NCI-H1105 (cell line): ENCODE measurements at places on chromosomes 6 and 20.
A peak's percentile ranks its signal among the peaks of the same experiment; 100 is the strongest.

DNA sequence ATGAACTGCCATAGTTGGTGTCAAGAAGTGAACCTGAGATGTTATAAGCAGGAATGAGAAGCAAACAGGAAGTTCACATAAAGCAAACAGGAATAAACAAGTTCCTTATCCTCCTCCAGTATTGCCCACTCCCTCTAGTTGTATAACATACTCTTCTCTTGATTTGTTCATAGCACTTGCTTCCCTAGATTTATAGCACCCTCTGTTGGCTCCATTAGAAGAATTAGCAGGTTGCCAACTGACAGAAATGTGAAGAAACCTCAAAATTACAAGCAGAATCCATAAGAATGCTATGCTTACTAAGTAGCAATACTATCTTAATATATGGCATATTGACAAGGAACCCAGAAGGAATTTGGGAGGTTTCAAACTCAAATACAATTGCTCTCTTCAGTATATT, 195.4 kb downstream of the TBX18 start:
- no peak for DNase-seq

DNA sequence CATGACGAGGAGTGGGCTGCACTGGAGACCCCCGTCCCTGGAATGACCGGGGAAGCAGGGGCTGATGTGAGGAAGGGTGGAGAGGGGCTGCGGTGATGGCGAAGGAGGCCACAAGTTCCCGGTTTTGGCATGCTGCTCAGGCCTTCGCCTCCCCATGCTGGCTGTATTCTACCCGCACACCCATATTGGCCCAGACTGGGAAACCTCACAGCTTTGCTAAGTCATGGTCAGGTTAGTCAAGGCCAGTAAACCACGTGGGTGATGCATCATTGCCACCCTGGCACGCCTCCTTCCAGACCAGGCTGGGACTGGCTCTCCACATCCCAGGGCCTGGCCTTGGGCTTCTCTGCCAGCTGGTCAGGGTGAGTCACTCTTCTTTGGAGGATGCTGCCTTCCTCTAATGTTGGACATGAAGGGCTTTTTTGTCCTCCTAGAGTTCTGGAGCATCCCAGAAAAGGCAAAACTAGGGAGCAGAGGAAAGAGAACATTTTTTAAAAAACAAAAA, 53.8 kb downstream of the PCNA start:
- no peak for DNase-seq

DNA sequence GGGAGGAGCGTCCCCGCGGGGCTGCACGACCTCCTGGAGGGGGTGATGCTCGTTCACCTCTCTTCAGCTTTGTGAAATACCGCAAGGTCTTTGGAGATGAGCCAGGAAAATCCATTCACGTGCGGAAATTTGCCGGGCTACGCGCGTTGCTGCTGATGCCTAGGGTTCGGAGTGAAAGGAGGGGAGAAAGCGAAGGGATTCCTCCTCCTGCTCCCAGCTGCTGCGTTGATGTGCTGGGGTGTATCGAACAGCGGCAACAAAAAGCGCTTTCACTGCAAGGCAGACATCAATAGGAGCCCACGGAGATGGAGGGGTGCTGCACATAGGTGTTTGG, 391 bp upstream of the B3GAT2 start:
- DNase-seq = no peak

DNA sequence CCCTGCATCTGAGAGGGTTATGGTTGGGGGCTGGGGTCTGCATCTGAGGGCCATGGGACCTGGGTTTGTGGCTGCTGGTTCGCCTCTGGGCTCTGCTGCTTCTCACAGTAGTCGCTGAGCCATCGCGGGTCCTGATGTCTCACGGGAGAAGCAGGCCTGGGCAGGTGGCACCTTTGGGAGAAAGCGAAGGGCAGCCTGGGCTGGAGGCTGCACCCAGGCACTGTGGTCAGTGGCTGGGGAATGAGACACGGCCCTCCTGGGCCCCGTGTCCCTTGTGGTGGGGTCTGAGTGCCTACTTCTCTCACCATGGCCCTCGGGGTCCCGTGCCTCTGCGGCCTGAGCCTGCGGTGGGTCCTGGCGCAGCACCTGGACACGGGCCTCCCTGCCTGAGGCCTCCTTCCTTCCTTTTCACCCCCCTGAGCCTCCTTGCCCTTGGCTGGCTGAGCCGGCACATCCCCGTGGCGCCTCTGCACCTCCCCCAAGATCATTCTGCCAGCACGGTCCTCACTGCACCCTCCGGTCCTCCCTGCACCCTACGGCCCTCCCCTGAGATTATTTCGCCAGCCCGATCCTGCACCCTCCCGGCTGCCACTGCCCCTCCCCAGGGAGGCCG, 206.0 kb downstream of the ERMARD start:
- DNase-seq = no peak

GRCh38 chr20:33840160-33840559, 29.0 kb downstream of the CHMP4B start:
- DNase-seq = peak; percentile 23

GRCh38 chr6:135108692-135109091, 54.1 kb upstream of the HBS1L start:
- DNase-seq = no peak

DNA sequence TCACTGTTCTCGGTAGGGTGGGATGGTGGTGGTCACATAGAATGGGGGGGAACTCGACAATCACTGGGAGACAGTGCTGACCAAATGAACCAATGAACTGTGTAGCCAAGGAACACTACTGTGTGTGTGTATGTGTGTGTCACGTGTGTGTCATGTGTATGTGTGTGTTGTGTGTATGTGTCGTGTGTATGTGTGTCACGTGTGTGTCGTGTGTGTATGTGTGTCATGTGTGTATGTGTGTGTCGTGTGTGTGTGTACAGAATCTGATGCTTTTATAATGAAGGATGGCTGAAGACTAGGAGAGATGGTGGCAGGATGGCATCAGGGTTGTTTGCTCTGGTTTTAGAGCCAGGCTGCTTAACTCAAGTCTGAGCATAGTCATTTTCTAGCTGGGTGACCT, 99.1 kb upstream of the DUSP22 start:
- no peak for DNase-seq

DNA sequence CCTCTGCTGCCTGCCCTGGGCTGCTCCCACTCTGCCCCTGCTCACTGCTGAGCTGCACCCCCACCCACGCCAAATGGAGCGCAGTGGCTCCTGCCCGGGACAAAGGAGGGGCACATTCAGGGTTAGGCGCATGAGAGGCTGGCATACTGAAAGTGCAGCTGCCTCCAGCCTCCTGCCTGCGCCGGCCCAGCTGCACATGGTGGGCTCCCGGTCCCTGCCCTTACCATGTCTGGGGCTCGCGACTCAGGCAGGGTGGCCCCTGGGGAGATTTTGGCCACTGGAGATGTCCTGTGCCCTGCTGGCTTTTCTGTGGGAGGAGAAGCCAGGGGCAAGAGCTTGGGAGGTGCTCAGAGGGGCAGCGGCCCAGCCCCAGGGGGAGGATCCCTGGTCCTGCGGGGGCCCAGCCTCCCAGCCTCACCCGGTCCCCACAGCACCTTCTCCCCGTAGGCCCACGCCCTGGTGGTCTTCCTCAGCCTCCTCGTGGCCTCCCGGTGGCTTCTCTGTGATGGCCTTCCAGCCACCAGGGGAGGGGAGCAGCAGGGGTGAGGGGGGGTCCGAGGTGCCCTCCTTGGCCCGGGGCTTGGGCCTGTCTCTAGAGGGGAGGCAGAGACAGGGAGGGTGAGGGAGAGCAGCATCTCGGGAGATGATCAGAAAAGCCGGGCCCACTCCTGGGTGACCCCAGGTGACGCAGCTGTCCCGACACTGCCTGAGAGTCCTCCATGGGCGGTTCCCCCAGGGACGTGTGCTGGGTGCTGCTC, 8.4 kb upstream of the CABLES2 start:
- no peak for DNase-seq

DNA sequence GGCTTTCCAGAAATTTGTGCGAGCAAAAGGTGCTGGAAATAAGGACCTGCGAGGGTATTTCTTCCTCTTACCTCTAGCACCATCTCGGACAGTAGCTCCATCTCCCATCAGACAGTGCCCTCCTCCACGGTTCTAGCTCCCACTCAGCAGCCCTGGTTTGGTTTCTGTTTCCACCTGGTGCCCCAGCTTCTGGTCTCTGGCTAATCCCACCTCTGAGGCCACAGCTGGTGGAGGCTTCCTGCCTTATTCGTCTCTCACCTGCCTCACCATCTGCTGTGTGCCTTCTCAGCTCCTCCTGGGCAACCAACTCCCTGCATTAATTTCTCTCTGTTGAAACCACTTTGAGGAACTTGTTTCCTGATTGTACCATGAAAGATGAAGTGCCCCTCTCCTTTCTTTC, 162.4 kb upstream of the CDYL start:
- DNase-seq = no peak

- no peak for DNase-seq
Observed at GRCh38 chr6:109117346-109118035, 22.2 kb downstream of the CEP57L1 start.

- no peak for DNase-seq
Observed at GRCh38 chr6:153727885-153728284, 311.2 kb upstream of the OPRM1 start.
